ENCODE measurements at places on chromosomes 1 and 21.

GRCh38 chr1:207027206-207027777 is 5.3 kb downstream of the C1orf116 start:
- no peak for DNase-seq

DNA sequence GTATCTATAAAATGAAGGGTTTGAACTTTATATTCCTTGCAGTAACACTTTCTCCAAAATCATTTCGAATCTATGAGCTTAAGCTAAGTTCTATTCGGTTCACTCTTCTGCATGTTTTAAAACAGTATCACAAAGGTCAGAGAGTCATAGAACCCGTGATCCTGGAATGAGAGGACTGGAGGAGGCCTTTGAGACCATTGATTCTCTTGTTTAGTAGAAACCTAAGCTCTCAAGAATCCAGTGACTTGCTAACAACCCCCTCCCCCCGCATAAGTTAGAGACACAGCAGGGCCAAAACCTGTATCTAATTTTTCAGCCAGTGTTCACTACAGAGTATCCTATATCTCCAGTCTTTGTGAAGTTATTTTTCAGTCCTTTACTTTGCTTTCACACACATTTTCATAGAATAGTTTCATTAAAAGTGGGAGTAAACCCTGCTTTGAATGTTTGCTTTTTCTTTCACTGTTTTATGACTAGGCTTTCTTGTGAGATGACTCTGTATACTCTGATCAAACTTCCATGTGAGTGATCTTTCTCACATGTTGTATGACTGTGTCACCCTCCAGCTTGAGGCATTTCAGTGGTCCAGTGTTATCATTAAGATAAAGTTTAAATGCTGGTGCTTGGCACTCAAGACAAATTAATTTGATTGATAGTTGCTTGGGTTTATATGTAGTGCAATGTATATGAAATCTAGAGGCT is 275.4 kb upstream of the SGIP1 start:
- no peak for DNase-seq

GRCh38 chr1:245389873-245390272 is 235.1 kb downstream of the KIF26B start:
- DNase-seq = no peak

DNA sequence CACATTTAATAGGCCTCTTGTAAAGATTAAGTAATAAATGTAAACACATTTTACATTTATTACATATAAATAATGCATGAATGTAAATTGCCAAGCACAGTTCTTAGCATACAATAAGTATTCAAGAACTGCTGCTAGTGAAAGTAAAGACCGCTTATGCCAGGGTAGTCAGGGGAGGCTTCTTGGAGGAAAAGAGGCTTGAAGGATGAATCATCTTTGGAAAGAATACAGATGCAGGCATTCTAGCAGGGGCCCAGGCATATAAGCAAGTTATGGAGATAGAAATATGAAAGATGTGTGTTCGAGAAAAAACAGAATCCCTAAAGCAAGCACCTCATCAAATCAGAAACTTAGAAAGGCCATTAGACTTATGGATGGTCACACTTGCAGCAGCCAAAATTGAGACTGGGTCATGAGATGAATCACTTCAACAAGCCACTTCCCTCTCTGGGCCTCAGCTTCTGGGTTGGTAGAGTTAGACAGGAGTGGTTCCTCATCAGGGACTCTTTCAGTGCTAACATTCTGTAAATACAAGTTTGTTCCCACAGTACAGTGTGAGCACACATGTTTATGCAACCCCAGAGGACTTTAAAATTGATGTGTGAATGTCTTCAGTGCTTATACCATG is 79.8 kb upstream of the ROR1 start:
- no peak for DNase-seq

DNA sequence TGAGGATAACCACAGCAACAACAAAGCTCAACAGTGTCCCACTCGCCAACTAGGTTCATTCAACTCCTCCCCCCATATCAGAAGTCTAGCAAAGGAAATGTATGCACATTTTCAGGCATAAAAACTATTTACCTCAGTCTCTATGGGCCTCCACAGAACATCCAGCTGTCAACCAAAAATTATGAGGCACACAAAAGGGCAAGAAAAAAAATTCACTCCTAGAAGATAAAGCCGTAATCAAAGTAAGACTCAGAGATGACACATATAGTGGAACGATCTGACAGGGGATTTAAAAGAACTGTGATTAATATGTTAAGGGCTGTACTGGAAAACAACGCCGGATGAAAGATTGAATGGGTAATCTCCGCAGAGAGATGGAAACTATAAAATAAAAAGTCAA is 158.7 kb downstream of the NTPCR start:
- no peak for DNase-seq

- DNase-seq = no peak
Measured at GRCh38 chr1:242432491-242433095, 91.9 kb downstream of the PLD5 start.

GRCh38 chr1:199747984-199748383 is 279.5 kb upstream of the NR5A2 start:
- DNase-seq = no peak

DNA sequence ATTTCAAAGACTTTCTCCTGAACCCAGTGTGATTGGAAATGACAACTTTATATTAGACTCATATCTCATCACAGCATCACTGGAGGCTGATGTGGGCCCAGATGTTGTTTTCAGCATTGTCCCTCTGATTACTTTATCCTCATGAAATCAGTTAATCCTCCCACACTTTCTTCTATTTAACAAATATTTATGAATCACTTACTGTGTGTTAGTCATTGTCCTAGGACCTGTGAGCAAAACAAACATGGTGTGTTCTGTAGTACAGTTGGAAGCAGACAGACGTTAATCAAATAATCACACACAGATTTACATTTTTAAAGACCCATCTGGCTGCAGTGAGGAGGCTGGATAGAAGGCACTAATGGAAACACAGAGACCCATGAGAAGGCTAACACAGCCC is 383.7 kb downstream of the PRDM2 start:
- no peak for DNase-seq

- DNase-seq = no peak
Measured at GRCh38 chr1:187629075-187629474, 800.3 kb downstream of the PLA2G4A start.

DNA sequence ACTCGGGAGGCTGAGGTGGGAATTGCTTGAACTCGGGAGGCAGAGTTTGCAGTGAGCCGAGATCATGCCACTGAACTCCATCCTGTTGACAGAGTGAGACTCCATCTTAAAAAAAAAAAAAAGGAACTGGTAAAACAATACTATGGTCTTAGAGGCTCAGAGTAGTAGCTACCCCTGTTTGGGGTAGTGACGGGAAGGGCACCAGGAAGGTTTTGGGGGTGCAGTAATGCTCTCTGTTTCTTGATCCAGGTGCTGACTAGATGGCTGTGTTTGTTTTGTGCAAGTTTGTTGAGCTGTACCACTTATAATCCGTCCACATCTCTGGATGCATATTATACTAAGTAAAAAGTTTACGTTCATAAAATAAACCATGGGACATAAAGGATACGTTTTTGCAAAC is 765.8 kb upstream of the TPTE start:
- DNase-seq = no peak

DNA sequence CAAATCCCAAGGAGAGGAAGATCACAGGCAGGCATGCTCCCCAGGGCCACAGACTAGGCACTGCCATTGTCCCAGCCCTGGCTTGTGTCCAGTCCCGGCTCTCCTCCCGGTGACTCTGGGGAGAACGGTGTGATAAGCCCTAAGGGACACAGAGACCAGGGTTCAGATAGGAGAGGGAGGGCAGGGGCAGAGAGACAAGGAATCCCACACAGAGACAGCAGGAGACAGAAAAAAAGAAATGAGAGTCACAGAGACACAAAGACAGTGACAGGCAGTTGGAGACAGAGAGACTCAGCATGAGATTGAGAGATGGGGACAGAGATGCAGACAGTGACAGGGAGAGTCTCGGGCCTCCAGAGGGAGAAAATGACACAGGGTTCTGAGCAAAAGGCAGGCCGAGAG is 361 bp downstream of the INSRR start:
- DNase-seq = no peak

- DNase-seq = no peak
Measured at GRCh38 chr21:42312626-42313104, 2.5 kb downstream of the TFF3 start.

DNA sequence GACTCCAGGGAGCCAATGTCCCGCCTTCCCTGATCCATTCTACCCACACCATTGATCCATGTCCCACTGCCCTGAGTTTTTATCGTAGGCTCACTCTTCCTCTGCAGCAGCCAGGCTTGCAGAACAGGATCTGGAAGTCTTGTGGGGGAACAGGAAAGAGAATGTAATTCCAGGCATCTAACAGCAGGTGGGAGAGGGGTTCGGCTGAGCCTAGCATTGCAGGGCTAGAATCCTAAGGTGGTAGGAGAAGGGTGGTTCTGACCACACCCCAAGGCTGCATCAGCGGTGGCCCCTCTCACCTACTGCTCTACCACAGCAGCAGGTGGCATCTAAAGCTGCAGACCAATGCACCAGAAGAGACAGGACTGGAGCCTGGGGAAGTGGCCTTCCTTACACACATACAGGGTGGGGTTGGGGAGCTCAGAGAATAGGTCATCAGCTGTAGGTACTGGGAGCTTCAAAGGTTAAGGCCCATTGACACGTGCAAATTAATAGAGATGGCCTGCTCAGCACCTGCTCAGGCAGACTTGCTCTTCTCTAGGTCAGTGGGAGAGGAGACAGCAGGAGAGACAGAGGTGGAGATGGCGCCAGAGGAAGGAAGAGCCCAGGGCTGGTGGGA is 20.5 kb downstream of the KNCN start:
- DNase-seq = no peak

DNA sequence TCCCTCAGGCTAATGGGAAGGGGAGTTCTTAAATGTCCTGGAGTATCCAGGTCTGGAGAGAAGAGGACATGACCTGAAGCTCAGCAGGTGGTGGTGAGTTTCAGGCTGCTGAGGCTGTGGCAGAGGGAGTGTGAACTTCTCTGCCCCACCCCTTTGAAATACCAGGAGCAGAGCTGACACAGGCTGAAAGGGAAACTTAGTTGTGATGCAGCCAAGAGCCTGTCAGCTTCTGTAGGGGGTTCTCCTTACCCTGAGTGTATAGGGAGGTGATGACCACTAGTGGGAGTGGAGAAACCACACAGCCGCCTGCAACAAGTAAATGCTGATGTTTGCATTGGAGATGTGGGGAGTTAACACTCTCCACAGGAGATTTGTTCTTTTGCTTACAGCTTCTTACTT is 152.3 kb downstream of the FCRL5 start:
- no peak for DNase-seq

- DNase-seq = no peak
Measured at GRCh38 chr1:89876463-89876862, 55.6 kb downstream of the LRRC8D start.

GRCh38 chr1:159600894-159601293 is 13.3 kb downstream of the APCS start:
- no peak for DNase-seq

GRCh38 chr1:111223126-111223685 is 4.3 kb upstream of the CHI3L2 start:
- no peak for DNase-seq

GRCh38 chr1:201930137-201930536 is 16.2 kb downstream of the LMOD1 start:
- no peak for DNase-seq

- no peak for DNase-seq
Measured at GRCh38 chr1:220810963-220811362, 24.2 kb downstream of the MTARC1 start.

GRCh38 chr1:150576794-150577556 is 2.4 kb downstream of the MCL1 start:
- no peak for DNase-seq

- DNase-seq = no peak
Measured at GRCh38 chr1:25431955-25432719, 1.4 kb downstream of the MACO1 start.

- DNase-seq = no peak
Measured at GRCh38 chr1:2314803-2315673, 76.3 kb downstream of the MORN1 start.

DNA sequence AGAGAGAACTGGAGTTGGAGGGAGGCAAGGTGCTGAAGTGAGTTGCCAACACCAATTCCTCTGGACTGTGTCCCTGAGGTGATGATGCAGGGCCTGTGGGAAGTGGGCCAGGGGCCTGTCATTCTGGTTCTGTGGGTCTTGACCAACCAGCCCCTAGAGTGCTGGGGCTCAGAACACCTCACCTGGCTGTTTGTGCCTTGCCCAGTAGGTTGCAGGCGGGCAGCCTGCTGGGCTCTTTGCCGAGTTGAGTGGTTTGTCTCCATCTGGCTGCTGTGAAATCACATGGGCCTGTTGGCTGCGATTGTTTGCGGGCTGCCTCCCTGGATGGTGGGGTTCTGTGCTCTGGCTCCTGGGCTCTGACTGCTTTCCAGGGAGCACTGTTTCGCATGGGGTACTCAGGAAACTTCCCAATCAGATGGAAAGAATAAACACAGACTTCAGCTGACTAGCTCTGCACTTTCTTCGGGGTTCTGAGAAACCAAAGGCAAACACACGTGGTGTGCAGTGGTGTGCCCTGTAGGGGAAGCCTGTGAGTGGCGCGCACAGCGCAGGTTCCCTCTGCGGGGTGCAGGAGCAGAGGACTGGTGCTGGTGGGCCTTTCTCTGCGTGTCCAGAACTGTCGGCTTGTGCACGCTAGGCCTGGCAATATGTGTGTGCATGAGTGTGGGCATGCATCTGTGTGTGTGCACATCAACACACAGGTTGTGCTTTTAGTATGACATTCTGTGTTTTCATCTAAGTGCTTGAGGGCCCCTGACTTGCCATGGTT is 95.1 kb downstream of the RHOU start:
- no peak for DNase-seq

GRCh38 chr1:244761279-244761678 is 74.2 kb upstream of the COX20 start:
- DNase-seq = no peak

GRCh38 chr1:44870096-44870495 is 27.0 kb upstream of the PTCH2 start:
- no peak for DNase-seq

GRCh38 chr21:45010860-45011259 is 63.5 kb upstream of the ADARB1 start:
- DNase-seq = no peak

DNA sequence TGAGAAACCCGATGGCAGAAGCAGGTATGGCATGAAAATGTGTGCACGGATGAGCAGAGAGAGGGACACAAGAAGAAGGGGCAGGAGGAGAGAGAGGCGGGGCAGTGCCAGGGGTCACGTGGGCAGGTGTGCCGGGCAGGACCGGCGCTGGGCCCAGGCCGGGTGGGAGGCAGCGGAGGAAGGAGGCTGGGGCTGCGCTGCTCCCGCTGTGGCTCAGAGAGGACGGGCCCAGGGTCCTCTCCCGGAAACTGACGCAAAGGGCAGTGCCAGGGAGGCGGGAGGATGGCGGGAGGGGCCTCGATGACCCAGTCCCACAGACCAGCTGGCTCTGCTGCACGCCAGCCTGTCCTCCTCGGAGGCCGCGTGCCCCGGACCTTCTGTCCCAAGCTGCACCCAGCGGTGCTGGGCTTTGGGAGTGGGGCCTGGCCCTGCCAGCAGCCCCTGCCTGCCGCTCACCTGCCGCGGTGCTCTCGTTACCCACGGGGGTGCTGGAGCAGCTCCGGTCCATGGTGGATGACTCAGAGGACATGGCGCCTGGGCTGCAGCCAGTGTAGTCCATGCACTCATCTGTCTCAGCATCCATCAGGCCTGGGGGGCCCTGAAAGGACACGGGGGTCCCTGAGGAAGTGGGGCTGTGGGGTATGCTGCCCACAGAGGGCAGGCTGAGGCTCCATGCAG is 153.9 kb downstream of the CASZ1 start:
- no peak for DNase-seq

GRCh38 chr1:102472520-102472919 is 475.8 kb upstream of the OLFM3 start:
- no peak for DNase-seq

All from DMS153 (cell line).